ENCODE measurements at places on chromosomes 13 and 19.

- no peak for DNase-seq
These were observed 332.2 kb downstream of the OXGR1 start for GRCh38 chr13:96662036-96662435.

- no peak for DNase-seq
These were observed 760.7 kb upstream of the PCDH9 start for GRCh38 chr13:67990868-67991267.

GRCh38 chr13:110297011-110297410 is 9.9 kb downstream of the COL4A1 start:
- no peak for DNase-seq

GRCh38 chr19:54600212-54600611 is 6.8 kb downstream of the LILRA1 start:
- no peak for DNase-seq

GRCh38 chr19:22783651-22784410 is at the start of gene ZNF99:
Gene ZNF99, minus strand, starts transcription at chr19:22784151. Its CDS starts 135 bp downstream, at chr19:22784016.
- DNase-seq: no peak

DNA sequence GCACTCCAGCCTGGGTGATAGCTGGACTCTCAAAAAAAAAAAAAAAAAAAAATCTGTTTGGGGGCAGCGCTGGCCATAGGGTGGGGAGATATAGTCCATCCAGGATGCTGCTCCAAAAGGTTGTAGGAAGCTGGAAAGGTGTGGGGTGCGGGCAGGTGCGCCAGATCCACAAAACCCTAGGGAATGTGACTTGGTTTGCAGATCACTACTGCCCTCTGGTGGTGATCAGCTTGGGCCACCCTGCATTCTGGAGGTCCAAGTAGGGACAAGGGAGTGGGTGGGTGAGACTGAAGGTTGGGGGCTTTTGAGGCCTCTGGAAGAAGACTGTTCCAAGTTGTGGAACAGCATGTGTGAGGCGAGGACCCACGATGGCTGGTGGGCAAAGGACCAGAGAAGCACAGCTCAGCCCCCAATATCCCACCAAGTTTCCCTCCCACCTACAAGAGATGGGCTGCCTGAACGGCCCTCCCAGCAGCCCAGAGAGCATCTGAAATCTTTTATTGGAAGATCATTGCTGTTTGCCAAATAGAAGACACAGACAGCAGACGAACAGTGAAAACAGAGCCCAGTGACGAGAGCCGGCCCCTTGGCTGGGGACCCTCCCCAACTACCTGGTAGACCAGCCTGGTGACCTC is 10.4 kb upstream of the TYK2 start:
- peak; percentile 78 for DNase-seq

DNA sequence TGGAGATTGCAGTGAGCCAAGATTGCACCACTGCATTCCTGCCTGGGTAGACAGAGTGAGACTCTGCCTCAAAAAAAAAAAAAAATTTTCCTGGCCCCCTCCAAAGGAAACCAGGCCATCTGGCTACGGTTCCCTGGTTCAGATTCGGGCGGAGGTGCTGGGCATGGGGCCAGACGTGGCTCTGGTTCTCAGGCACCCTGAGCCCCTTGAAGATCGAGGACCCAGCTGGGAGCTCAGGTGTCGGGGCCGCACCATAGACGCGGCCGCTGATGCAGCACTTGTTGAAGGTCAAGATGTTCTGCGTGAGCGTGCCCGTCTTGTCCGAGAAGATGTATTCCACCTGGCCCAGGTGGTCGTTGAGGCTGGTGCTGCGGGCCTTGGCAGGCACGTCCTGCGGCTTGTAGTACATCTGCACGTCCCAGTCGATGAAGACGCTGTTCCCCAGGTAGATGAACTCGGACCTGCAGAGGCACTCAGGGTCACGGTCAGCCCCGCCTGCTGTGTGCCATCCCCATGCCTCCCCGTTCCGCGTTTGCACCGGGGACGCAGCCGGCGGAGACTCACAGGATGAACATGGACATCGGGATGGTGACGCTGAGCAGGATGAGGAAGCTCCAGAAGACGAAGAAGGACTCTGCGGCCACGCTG is 12.3 kb downstream of the ATP8B3 start:
- DNase-seq: no peak

- DNase-seq: no peak
These were observed 4.8 kb upstream of the ZNF14 start for GRCh38 chr19:19737559-19738332.

GRCh38 chr13:37429976-37430375 is 168.6 kb downstream of the POSTN start:
- peak; percentile 73 for DNase-seq

- no peak for DNase-seq
These were observed 20.7 kb upstream of the NWD1 start for GRCh38 chr19:16698914-16699313.

DNA sequence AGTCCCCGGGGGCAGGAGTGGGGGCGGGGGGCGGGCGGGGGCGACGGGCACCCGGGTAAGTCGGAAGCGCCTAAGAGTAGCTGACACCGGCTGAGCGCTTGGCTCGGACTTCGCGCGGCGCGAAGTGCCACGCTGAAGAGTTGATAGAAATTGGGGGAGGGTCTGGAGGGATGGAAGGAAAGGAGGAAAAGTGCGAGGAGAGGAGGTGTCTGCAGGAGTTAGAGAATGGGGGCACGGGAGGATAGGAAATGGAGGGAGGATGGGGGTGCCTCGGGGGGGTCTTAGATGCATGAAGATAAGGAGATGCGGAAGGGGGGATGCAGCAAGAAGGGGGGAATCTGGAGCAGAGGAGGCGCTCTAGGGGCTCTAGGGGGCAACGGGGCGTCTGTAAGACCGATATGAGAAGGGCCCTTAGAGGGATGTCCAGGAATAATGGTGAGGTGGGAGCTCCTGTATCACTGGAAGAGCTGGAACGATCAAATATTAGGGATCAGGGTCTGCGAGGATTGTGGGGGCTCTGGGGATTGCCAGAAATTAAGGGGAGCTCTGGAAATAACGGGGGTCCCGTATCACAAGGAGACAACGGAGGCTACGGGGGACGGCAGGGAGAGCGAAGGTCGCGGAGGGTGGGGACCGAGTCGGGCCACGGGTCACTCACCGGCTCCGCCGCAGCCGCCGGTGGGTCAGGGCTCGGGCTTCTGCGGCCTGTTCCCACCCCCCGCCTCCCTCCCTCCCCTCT is at the start of gene MYPOP:
Gene MYPOP (minus strand): TSS at position 702 of the 739 bp plus-strand sequence. CDS start 840 bp downstream, outside the sequence.
- no peak for DNase-seq

DNA sequence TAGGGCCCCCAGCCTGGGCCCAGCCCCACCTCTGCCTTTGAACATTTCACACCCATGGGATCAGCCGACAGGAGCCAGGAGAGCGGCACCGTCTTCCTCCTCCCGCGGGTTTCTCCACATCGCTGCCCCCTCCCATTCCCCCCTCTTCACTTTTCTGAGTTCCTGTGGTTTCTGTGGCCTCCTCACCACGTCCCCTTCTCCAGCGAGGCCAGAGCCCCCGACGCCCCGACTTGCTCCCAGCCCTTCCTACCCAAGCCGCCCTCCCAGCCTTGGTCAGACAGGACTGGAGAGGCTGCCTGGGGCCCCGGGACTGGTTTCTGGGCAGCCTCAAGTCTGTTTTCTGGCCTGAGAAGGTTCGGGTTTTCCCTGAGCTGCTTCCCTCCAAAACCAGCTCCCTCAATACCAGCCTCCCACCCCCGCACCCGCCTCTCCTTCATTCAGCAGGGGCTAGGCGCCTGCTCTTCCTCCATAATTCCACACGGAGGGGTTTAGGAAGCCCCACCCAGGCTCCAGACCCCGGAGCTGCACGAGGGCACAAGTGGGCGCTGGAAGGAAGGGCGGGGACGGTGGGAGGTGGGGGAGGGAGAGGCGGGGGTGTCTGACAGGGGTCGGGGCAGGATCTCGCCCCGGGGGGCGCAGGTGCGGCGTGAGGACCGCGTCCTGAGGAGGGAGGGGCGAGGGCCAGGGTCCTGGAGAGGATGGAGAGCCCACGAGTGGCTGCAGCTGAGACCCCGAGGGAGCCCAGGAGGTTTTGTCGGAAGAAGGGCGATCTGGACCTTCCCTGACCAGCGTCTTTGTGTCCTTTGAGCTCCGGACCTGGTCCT is 4.0 kb upstream of the SIGLEC10 start:
- no peak for DNase-seq

DNA sequence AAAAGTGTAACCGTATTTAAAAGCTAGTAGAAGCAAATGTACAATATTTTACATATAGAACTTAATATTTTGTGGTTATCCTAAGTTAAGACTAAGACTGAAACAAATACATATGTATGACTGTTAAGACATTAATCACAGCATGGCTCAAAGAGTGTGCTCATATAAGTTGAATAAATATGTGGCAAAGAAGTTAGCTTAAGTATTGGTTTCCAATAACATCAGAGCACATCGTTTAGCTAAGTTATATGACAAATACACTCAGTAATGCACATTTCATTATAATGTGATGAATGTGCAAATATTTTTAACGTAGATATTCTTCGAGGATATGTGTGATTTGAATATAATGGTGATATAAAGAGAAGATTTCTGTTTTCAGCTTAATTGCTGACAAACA is 253.8 kb downstream of the SLITRK5 start:
- DNase-seq: no peak

DNA sequence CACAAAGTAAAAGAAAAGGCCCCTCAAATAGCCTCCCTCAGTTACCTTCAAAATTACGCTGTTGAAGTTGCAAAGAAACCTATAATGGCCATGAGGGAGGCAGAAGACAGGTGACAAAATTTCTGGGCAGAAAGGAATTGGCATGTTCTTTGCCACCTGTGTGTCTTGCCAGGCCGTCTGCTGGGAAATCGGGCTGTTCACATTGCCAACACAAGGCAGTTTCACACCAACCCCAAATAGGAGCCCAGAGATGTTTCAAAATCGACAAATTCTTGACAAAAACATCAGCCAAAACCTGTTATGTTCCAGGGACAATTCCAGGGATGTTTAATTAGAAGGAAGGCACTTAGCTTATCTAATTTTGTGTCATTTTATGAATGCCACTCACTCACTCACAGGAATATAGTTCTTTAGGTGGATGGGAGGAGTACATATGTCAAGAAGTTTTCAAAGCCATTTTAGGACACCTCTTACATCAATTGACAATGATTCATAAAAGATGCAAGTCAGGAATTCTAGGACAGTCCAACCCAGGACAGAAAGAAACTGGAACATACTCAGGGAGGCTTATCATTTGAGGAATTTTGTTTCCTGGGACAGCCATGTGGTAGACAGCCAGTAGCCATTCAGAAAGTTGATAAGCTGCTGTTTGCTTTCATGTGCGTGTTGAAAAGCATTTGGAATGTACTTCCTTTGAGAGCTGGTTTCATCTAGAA is 164.5 kb downstream of the RGCC start:
- DNase-seq: peak; percentile 32

- DNase-seq: no peak
These were observed 28.7 kb downstream of the COL5A3 start for GRCh38 chr19:9981406-9982260.

GRCh38 chr19:39858541-39858940 is 12.4 kb upstream of the FBL start:
- no peak for DNase-seq

DNA sequence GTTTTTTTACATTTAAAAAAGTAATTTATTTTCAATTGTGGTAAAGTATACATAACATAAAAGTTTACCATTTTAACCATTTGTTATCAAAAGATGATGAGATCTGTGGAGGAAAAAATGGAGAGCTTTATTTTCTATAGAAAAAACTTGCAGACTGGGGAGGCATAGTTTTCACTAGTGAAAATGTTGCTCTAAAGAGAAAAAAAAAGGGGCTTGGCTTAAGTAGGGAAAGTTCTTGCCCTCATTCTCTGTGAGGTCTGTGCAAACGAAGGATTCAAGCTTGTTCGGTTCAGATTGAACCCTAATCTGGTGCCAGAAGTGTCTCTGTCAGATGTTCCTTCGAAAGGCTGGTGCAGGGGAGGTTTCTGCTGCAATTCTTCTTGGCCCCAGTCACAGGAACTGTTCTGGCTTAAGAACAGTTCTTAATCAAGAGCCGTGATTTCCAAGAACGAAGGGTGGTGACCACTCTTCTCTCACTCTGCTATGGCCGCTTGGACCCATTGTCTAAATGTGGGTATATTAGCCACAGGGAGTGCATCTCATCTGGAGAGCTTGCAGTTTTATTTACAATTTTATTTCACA is 42.1 kb downstream of the PCCA start:
- no peak for DNase-seq

DNA sequence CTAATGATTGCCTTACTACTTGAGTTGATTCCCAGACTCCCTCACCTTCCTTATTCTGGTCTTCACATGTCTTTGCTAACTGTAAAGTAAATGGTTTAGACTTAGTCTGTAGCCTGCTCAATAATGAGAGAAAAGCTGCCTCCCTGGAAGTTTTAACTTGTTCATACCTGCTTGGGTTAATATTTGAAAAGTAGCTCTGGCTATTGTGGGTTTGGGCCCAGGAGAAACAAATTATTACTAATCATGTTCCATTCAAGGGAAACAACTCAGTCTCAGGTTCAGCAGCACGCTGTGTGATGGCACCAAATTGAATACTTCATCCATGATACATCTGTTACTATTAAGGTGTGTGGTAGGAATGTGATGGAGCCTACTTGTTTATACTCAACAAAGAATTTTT is 75.0 kb downstream of the ZMYM2 start:
- no peak for DNase-seq

DNA sequence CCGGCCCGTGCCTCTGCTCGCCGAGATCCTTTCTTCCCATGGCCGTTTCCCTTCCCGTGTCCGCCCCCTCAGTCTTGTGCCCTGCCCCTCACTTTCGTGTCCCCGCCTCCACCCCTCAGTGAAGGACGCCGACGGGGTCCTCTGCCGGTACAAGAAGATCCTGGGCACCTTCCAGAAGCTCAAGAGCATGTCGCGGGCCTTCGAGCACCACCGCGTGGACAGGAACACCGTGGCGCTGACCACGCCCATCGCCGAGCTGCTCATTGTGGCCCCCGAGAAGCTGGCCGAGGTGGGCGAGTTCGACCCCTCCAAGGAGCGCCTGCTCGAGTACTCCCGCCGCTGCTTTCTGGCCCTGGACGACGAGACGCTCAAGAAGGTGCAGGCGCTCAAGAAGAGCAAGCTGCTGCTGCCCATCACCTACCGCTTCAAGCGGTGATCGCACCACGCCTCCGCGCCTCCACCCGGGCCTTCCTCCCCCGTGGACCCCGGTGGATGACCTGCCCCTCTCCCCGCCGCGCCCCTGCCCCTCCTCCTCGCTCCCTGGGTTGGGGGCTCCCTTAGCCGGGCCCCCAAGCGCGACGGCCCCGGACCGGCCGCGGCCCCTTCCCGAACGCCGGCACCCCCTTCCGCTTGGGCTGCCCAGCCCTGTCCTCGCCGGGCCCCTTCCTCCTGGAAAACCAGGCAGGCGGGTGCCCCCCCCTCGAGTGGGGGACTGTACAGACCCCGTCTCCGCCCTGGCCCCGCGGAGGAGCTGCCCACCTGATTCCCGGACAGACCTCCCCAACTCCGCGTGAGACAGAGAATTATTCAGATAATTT is 2.3 kb upstream of the U2AF2 start:
- no peak for DNase-seq

DNA sequence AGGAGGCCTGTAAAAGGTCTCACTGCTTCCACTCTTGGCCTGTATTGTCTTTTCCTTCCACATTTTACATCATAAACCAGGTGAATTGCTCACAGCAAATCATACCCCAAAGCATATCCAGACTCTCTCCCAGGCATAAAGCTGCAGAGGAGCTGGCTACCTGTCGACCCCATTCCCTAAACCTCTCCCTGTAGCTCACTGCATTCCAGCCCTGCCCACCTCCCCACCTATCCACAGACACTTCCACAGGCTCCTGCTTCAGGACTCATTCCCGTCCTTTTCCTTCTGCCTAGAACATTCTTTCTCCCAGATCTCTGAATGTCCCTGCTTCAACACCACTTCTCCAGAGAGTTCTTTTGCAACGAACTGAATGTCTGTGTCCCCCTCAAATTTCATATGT is 46.4 kb upstream of the STARD13 start:
- DNase-seq: no peak

All from AG08395 (cell line).